ENCODE measurements at places on chromosomes 1 and 21.

DNA sequence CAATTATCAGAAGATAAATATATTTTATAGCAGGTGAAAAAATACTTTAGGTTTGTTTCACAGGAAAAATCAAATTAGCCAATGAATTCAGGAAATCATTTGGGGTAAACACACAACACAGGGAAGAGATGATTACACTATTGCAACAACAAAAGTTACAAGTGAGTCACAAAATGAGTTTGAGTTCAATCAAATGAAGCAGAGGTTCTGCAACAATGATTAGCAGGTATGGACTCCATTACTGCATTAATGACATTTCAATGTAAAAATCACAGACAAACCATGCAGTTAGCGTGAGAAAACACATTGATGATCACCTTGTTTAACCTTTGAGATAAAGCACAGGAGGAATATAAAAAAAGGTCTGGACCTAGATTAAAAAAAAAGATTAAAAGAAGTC lies 9.7 kb downstream of the ADGRL4 start:
- DNase-seq = no peak

- no peak for DNase-seq
Observed at GRCh38 chr1:3553166-3553939, 58.0 kb downstream of the MEGF6 start.

- no peak for DNase-seq
Observed at GRCh38 chr1:77303387-77303786, 21.6 kb downstream of the AK5 start.

DNA sequence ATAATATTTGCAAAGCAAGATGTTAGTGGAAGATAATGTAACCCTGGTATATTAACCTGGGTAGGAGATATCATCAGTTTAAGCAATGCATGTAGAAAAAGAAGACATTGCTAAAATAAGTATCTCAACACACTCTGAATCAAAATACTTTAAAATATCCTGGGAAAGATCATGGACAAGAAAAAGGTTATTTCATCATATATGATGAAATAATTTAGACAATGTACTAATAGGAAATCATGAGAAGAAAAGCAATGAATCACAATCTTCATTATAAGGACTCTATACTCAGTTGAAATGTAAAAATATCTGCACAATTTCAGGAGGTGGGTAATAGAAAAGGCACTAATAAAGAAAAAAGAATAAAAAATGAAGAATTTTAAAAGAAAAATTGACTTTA lies 158.8 kb downstream of the KCNT2 start:
- no peak for DNase-seq

DNA sequence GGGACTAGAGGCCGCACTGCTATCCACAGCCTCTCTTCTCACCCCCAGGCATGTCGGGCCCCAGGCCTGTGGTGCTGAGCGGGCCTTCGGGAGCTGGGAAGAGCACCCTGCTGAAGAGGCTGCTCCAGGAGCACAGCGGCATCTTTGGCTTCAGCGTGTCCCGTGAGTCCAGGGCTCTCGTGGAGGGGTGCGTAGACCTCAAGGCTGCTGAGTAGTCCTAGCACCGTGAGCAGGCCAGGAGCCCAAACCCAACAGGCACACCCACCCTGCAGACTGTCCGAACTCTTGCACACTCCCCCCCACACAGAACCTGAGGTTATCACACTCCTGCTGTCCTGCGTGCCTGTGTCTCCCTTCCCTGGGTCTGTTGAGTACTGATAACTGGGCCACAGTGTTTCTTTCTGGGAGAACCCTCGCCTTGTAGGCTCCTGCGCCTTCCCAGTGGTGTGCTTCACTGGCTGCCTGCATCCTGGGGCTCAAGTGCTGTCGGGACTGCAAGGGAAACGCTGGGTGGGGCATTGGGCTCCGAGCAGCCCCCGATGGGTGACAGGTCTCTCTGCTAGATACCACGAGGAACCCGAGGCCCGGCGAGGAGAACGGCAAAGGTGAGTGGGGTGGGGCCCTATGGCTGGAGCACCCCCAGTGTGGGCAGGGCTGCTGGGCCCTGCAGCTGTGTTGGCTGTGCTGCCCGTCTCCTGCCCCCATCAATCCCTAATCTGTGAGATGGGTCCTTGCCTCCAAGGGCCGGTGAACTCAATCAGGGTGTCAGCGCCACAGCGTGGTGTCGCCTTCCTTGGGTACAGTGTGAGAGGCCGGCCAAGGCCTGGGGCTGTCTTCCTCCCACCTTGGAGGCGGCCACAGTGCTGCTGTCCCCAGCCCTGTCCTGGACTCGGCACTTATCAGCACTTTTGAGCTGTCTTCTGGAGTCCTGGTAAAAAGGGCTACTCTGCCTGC lies 4.0 kb upstream of the GJC2 start:
- no peak for DNase-seq

- DNase-seq = no peak
Observed at GRCh38 chr1:234089396-234089795, 184.9 kb downstream of the SLC35F3 start.

GRCh38 chr1:45815667-45816458 lies 12.5 kb downstream of the MAST2 start:
- no peak for DNase-seq

DNA sequence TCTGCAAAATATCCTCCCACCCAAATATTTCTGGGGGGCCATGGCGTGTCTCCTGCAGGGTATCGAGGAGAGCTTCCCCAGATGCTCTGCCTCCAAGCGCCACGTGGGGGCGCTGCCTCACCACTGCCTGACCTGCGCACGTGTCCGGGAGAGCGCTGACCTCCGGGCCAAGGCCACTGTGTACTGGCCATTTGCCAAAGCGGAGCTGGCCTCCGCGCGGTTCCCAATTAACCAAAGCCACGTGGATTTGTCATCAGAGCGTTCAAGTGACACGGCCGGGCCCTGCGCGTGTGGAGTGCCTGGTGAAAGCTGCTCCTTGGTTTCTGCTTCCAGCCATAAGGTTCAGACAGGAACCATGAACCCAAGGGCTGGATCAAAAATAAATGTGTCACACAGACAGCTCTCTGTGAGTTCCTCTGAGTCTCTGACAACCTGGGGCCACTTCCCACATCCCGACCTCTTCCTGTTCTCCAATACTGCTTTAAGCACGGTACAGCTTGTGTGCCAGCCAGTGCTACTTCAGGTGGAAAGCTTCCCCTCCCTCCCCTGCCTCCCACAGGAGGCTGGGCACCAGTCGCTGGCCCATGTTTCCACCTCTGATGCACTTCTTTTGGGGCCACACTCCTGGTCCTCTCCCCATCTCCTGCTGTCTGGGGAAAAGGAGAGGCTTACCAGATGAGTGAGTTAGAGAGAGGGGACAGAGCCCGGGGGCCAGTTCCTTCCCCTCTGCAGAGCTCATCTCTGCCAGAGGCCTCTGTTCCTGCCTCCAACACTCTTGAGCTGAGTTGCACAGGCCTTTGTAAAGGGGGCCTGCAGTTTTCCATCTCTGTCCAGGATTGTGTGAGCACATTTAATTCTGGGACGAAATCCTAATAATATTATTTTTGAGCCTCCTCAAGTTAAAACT lies 26.1 kb downstream of the ZP4 start:
- no peak for DNase-seq

- DNase-seq = no peak
Observed at GRCh38 chr1:185377831-185378230, 60.8 kb upstream of the IVNS1ABP start.

DNA sequence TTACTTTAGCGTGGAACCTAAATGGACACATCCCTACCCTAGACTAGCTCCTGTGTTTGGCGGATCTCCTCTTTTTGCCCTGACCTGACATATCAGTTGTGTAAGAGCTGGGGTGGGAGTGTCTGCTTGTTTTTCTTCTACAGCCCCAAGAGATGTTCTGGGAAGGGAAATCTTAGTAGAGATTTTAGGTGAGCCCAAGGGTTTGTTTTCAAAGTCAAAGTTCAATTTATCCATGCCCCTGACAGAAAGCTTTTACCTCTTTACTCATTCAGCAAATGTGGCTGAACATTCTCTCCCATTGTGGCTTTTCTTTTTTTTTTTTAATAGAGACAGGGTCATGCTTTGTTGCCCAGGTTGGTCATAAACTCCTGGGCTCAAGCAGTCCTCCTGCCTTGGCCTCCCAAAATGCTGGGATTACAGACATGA lies 7.3 kb upstream of the TARS2 start:
- DNase-seq = no peak

DNA sequence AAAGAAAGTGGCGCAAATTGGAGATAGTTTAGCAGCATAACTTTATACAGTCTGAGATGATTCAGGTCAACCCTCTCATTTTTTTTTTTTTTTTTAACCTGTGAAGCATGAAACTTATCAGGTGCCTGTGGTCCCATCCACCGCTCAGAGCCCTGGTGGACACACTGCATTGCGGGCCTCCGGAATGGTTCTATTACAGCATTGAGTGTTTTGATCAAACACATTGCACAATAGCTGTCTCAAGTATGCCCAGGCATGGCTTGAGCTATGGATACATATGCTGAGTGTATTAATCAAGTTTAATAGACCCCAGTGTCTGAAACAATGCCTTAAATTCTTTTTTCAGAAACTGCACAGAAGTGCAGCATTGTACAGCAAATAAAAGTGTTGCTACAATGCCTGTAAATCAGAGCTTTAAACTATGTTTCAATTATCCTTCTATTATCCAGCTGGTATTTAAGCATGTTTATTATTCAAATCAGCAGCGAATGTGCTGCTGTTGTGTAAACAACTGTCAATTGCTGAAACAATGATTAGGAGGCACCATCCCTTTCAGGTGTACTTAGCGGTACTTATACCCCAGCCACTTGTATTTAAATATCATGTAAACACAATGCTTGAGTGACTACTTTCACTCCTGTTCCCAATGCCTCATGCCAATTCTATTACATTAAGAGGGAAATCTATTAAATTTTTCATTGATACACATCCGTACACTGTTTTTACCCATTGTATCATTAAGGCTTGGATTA lies 456.6 kb downstream of the RPS6KC1 start:
- no peak for DNase-seq

GRCh38 chr1:186086583-186086982 lies 288.5 kb downstream of the TPR start:
- no peak for DNase-seq

- no peak for DNase-seq
Observed at GRCh38 chr1:177448652-177449357, 278.0 kb downstream of the BRINP2 start.

DNA sequence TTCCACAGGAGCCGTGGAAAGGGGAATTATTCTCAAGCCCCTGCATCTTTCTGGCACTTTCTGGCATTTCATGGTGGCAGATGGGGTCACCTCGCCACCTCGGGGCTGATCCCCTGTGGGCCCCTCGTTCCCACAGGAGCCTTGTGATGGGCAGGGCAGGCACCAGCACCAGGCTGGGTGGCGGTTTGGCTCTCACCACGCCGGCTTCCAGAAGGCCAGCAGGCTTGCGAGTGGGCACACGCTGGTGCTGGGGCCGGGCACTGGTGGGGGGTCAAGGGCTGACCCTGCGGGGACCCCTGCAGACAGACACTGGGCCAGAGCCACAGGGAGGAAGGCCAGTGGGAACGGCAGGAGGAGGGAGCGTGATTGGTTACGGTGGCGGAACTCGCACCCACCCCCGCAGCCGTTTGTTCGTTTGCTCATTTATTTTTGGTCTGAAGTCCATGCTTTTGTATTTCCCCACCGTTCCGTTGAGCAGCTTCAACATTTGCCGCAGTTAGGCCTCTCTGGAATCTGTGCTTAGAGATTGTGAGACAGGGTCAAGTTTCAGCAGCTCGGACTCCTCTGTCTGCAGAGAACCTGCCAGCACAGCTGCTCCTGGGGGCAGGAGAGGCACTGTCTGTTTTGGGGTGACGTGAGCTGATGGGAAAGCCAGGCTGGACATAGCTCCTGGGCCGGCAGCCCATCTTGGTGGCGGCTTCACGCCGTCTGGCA lies 5.3 kb downstream of the COL18A1 start:
- DNase-seq = no peak

- no peak for DNase-seq
Observed at GRCh38 chr1:107862064-107862463, 102.9 kb downstream of the VAV3 start.

GRCh38 chr21:37531431-37531932 lies 164.9 kb downstream of the DYRK1A start:
- DNase-seq = no peak

- no peak for DNase-seq
Observed at GRCh38 chr1:180594723-180595122, 36.0 kb downstream of the OVAAL start.

- peak; percentile 30 for DNase-seq
Observed at GRCh38 chr1:198187973-198188588, 31.3 kb downstream of the NEK7 start.

GRCh38 chr1:22018583-22019559 lies 17.4 kb downstream of the CELA3A start:
- DNase-seq = no peak

DNA sequence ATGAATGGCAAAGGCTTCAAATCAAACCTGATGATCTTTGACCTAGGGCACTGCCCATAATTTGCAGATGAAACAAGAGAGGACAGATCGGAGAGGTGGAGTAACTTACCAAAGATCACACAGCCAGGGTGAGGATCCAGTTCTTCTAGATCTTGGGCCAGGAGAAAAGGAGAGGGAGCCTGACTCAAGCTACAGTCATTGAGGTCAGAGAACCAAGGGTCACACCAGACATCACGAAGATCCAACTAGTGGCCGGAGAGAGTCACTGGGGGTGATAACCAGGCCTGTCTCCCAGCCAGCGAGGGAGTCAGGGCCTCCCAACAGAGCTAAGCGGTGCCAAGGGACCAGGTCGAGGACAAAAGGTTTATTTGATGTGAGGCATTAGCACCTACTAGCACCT lies 115.0 kb downstream of the RIPK4 start:
- no peak for DNase-seq

DNA sequence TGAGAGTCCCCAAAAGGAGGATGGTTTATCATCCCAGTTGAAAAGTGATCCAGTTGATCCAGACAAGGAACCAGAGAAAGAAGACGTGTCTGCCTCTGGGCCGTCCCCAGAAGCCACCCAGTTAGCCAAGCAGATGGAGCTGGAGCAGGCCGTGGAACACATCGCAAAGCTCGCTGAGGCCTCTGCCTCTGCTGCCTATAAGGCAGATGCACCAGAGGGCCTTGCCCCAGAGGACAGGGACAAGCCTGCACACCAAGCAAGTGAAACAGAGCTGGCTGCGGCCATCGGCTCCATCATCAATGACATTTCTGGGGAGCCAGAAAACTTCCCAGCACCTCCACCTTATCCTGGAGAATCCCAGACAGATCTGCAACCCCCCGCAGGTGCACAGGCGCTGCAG lies 43.3 kb downstream of the ZBTB17 start:
- DNase-seq = no peak

GRCh38 chr1:2271211-2271721 lies 43.1 kb downstream of the SKI start:
- no peak for DNase-seq

GRCh38 chr1:225974454-225974853 lies 24.7 kb downstream of the SDE2 start:
- no peak for DNase-seq

GRCh38 chr1:26993237-26994019 lies at the start of gene TRNP1:
TRNP1 (plus strand) TSS chr1:26993692; CDS start chr1:26993787, 95 bp downstream.
- peak; percentile 71 for DNase-seq
